Ureter (tissue), 1 donor: ENCODE measurements at places on chromosomes 2 and 18. TPM values are rescaled to one million over a fixed set of nuclear protein-coding genes. Genes with fewer than 3 reads are reported as not detected.

Gene DNAJB2
- 93.6 TPM for total RNA-seq

Gene ZSWIM2
- total RNA-seq, result not detected

Gene RGPD3
- 0.10 TPM for total RNA-seq

Gene BCL11A
- 31.4 TPM for total RNA-seq

Gene MALL
- total RNA-seq, result 31.6 TPM

Gene CNDP1
- total RNA-seq, result 0.31 TPM

DNA sequence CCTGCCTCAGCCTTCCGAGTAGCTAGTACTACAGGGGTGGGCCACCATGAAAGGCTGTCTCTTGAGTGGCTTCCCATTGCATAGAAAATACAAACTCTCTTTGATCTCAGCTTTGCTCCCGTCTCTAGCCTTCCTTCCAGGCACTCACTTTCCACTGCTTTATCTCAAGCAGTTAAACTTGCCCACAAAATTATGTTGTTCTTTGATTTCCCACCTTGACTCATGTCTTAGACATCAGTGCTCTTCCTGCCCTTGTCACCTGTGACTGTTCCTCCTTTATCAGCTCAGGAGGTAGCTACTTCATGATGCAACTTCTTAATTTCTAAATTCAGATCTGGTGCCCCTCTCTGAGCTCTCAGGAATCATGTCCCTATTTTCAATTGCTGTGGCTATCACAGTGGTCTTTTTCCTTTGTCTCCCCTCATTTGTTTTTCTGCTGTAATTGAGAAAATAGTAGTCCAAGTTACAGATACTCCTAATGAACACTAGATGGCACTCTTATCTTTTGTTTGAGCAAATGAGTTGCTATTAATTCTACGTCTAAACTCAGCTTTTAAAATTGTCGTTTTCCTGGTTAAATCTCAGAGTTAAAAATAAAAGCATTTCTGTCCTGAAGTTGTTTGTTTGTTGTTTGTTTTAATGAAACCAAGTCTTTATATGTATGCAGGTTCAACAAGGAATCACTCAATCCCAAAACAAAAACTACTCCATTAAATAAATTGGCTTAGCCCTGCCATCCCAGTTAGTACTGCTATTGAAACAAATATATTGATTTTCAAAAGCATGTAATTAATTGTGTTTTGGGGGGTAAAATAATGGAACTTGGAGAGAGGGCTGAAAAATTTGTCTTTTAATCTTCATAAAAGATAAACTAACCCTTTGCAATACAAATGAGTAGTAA, 46.9 kb upstream of the GREB1L start:
- DNase-seq, result no peak

- no peak for DNase-seq
Measured at GRCh38 chr2:69505710-69506109, 68.5 kb upstream of the NFU1 start.

DNA sequence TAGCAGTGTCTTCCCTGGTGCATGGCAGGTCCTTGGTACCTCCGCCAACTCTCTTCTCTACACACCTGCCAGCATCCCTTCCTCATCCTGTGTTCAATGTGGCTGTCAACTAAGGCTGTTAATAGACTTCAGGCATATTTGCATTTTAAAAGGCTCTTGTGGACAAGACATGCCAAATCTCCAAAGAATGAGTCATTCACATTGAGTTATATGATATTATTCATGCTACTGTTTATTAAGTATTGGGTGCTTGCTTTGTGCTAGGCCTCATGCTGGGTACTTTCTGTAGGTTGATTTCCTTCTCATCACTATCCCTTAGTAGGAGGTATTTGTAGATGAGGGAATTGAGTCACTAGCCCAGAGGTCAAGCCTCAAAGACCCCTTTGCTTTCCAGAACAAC, 5.2 kb downstream of the MYO1B start:
- no peak for DNase-seq
